ENCODE measurements at places on chromosomes 7 and 10.
A peak's percentile ranks its signal among the peaks of the same experiment; 100 is the strongest.

DNA sequence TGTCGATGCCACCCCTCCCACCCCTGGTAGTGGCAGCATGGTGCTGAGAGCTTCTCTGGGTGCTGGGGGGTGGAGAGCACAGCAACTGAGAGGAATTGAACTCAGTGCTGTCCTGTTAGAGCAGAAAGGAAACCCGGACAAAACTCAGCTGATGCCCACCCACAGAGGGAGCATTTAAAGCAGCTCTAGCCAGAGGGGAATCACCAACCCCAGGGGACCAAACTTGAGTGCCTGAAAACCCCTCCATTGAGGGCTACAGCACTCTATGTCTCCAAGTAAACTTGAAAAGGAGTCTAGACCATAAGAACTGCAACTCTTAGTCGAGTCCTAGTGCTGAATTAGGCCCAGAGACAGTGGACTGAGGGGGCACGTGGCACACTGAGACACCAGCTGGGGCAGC lies 16.8 kb upstream of the FOXI2 start:
- no peak for DNase-seq

GRCh38 chr7:131493581-131493980 lies 62.8 kb downstream of the PODXL start:
- DNase-seq, result no peak

- DNase-seq, result no peak
Measured at GRCh38 chr10:22779331-22780019, 65.1 kb upstream of the PIP4K2A start.

DNA sequence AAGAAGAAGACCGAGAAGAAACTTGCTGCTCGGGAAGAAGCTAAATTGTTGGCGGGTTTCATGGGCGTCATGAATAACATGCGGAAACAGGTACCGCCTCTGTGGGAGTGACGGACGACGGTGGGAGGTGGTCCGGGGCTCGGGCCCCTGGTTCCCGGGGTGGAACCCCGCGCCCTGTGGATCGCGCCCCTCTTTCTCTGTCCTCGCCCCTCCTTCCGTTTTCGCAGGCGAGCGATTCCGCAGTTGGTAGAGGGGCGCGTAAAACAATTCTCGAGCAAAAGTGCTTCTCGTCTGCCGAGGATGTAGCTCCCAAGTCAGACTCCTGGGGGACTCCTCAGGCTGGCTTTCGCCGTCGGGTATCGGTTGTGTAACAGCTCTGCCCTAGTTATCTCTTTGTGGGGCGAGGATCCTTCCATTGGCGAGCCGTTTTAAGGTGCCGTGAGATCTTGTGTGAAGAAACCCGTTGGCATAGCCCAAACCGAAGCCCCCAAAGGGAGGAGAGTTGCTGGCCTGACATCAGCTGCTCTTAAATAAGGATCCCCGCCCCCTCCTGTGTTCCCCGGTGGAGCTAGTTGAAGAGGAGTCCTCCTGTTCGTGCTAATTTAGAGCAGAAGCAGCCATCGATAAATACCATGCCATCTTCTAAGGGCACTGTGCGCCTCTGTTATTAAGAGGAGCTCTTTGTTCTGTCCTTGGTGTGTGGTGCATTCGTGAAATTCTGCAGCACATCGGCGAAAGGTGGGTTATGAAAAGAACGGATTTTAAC lies 655 bp downstream of the KLHL7 start:
- peak; percentile 78 for DNase-seq

DNA sequence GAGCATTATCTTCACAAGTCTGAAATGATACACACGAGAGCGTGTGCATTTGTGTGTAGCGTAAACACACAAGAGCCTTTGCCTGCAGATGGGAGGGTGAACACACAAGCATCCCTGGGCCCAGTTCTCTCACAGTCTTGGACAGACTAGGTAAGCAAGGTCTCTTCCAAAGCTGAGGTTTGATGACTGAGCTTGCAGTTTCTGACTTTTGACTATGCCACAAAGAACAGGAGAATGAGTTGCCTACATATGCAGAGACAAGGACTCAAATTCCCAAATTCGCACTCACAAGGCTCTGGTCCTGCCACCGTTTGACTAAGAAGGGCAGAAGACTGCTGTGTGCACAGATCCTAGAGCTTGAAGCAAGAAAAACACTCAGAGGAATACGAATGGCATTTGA lies 55.8 kb downstream of the FAM53B start:
- no peak for DNase-seq

DNA sequence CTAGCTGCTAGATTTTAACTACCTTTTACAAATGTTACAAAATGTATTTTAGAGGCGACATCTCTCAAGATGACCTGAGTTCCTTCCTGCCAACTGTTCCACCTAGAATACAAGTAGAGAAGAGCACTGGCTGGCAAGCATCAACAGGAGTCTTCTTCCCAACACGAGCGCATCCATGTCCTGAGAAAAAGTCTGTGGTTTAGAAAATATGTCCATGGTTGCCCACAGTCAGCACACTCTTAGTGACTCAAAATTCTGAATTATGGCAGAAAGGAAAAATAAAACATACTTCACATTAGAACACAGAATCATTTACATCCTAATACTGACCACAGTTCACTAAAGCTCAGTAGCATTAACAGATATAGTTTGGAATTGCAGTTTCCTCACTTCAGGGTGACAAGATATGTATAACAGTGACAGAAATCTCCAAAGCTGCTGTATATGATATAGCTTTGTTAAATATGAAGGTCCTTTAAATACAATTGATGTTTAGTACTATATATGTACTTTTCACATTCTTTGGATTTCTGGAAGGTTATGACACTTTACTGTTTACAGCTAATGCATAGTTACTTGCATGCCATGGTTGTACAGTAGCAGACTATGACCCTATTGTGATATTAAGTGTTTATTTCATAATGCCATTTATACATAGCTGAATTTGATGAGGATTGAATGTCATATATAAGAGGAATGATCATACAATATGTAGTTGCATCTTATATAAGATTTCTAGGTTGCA lies 327.1 kb downstream of the GFRA1 start:
- no peak for DNase-seq

- DNase-seq, result no peak
Measured at GRCh38 chr10:92972066-92972870, 88.3 kb upstream of the CYP26C1 start.

DNA sequence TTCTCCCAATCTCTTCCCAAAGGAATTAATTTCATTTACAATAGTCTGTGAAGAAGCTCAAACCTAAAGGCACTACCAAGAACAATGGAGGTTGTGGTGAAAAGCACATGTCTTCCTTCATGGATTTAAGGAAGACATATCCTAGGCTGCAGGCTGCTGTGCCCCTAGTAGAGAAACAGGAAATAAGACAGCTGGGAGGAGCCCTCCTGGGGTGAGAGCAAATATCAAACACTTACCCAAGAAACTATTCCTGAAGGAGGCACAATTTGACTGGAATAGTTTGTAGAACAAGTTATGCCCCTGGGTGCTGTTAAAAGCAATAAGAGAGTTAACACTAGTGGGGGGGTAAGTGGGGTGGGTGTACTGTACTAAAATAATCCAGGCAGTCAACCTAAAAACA lies 30.1 kb downstream of the PDZD8 start:
- DNase-seq, result no peak

DNA sequence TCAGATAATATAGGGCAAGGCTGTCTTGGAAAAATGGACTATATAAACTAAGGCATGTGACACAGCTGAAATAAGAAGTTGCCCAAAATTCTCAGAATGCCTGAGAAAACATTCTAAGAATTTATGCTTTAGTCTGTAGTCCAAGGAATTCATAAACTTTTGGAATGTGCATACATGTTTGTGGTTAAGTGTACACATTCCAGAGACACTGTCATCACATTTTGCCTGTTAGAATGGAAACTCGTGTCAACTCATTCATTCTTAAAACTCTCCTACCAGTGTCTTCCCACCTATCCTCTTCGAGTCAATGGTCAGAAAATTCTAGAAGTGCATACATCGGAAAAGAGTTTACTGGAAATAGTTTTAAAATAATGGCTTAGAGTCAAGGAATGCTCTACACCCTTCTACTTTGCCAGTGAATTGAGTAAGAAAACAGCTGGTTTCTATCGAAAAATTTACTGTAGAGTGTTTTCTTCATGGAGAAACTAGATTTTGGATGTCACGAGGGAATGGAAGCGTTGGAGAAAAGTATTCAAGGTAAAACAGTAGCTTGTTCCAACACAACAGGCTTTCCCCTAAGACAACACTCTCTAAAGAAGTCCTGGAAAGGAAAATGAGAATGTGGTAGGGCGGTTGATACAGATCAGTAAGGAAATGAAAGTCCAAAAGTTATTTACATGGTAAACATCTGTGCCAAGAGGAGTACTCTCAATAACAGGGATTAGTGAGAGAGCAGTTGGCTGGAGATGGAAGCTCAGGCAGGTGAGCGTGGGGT lies 1177.6 kb upstream of the C7orf33 start:
- no peak for DNase-seq
